ENCODE measurements at places on chromosomes 7 and 10. TPM values are rescaled to one million over a fixed set of nuclear protein-coding genes. Genes with fewer than 3 reads are reported as not detected.

- DNase-seq = no peak
Measured at GRCh38 chr7:140159497-140159896, 17.3 kb downstream of the KDM7A start.

Gene NANOS1
- polyA plus RNA-seq = 0.58 TPM

DNA sequence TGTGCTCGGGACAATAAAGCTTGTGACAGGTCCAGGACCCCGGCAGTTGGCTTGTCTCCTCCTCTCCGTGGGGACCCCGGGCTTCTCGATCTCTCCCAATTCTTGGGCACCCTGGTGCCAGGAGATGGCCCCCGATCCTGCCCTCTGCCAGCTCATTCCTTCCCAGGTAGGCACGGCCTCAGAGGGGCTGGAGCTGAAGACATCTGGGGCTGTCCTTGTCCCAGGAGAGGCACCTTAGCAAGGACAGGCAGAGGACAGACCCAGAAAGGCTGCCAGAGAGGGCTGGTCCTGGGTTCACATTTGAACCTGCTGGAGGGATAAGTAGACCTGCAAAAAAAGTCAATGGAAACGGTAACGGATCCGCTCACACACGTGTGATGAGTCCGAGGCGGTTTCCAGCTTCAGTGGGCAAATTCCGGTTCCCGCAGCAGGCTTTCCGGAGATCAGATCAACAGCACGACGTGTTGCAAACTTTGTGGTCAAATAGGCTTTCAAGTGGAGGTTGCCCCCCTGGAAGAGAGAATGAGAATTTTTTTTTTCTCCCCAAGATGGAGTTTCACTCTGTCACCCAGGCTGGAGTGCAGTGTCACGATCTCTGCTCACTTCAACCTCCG is 47.7 kb upstream of the GTF2IRD1 start:
- no peak for DNase-seq

- DNase-seq = no peak
Measured at GRCh38 chr7:6505685-6506559, 45.3 kb downstream of the GRID2IP start.

Gene NUPR2
- polyA plus RNA-seq = not detected

GRCh38 chr10:74103560-74104258 is 46.9 kb downstream of the AP3M1 start:
- DNase-seq = no peak

Gene VPS37D
- 1.8 TPM for polyA plus RNA-seq

DNA sequence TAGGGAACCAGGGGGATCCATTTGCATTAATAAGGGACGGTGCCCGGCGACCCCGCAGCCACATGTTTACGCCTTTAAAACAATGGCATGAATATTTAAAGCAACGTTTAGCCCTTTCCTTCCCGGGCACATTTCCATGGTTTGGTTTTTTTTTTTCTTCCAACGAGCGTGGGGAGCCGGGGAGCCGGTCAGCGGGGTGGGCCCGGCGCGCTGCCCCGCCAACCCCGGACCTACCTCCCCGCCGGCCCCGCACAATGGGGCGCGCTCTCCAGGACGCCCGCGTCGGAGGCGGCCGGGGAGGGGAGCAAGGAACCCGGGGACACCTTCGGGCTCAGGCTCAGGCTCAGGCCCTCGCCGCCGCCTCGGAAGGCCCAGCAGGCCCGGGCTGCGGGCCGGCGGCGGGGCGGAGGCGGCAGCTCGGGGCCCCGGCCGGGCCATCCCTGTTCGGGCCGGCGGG is 1.0 kb downstream of the SEPHS1 start:
- no peak for DNase-seq

GRCh38 chr7:129780974-129781927 is 169.7 kb downstream of the NRF1 start:
- DNase-seq = no peak

GRCh38 chr7:151859111-151859947 is 17.6 kb downstream of the PRKAG2 start:
- no peak for DNase-seq

Gene AP4M1
- polyA plus RNA-seq = 25.4 TPM

- no peak for DNase-seq
Measured at GRCh38 chr7:124943472-124943871, 13.8 kb upstream of the POT1 start.

Gene CHN2
- polyA plus RNA-seq = not detected

Gene PKD2L1
- polyA plus RNA-seq = not detected

Gene PRTFDC1
- 46.8 TPM for polyA plus RNA-seq

Gene RNF32
- 1.3 TPM for polyA plus RNA-seq

Gene HMX2
- polyA plus RNA-seq = not detected

Gene PNLIPRP2
- not detected for polyA plus RNA-seq

DNA sequence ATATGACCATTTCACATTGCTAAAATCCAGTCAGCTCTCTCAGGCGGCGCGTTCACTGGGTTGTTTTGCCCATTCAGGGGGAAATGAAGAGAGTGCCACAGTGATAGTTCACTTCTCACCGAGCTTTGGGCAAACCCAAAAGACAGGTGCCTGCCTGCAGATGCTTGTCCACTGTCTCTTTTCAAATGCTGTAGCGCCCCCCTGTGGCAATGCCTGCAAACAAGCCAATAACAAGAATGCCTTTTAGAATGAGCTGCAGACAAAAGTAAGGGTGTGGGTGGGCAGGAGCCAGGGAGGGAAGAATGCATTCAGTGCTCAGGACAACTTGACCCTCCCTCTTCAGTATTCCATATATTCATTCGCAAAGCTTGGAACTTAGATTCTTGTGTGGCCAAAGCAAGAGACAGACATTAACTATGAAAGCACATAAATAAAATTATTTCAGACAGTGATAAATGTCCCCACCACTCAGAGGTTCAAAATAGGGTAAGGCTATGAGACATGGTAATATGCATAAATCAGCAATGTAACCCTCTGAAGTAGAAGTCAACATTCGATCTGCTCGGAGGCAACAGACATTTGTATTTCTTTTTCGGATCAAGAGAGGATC is 86.9 kb downstream of the JAZF1 start:
- no peak for DNase-seq

DNA sequence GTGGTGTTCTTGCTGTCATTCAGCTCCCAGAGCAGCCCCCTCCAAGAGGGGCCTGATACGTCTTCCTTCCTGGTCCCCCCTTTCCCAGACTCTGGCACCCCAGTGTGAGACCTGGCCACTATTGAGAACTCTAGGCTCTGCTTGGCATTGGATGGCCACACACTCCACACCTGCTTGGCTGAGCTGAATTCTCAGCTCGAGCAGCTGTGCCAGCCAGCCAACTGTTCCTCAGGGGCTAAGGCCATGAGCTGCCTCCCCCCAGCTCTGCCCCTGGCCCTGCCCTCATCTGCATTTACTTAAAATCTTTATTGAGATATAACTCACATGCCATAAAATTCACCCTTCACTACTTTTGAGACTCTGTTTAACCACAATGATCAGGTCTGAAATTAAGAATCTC is 6.7 kb downstream of the TLL2 start:
- DNase-seq = no peak

Gene EPDR1
- not detected for polyA plus RNA-seq

GRCh38 chr10:86450806-86451603 is 70.6 kb downstream of the WAPL start:
- DNase-seq = no peak

Gene SRPK2
- 23.7 TPM for polyA plus RNA-seq

- DNase-seq = no peak
Measured at GRCh38 chr7:48786951-48787350, 137.4 kb upstream of the CDC14C start.

- no peak for DNase-seq
Measured at GRCh38 chr10:88851706-88852105, at the start of gene ANKRD22. TSS of gene ANKRD22 (minus strand) at chr10:88851844. CDS start at chr10:88851607, 237 bp downstream.

Measured in AG04450 (cell line).